ENCODE measurements at places on chromosomes 12 and 14. TPM values are rescaled to one million over a fixed set of nuclear protein-coding genes. Genes with fewer than 3 reads are reported as not detected.

Gene TMEM63C
- 15.1 TPM for polyA plus RNA-seq

Gene GARIN6
- not detected for polyA plus RNA-seq

Gene SLC39A9
- 41.5 TPM for polyA plus RNA-seq

Gene CLMN
- 9.8 TPM for polyA plus RNA-seq

Gene SLC8B1
- 10.6 TPM for polyA plus RNA-seq

Gene GZMB
- 3.4 TPM for polyA plus RNA-seq

Gene GYS2
- 0.42 TPM for polyA plus RNA-seq

Gene ANKRD33
- polyA plus RNA-seq: not detected

Gene SLC7A7
- 34.9 TPM for polyA plus RNA-seq

Gene MYG1
- polyA plus RNA-seq: 32.2 TPM

Gene MAX
- polyA plus RNA-seq: 29.1 TPM

DNA sequence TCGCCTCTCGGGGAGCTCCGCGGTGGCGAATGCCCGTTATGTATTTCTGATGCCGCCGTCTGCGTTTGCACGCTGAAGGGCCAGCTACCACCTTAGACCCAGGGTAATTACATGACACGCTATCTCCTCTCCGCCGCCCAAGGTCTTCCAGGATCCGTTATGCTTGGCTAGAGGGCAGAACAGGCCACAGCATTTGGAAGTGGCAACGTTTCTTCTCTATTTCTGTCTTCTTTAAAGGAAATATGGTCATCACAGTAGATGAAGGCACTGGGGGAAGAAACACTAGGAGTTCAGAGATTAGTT, 861 bp upstream of the MDGA2 start:
- DNase-seq: no peak

DNA sequence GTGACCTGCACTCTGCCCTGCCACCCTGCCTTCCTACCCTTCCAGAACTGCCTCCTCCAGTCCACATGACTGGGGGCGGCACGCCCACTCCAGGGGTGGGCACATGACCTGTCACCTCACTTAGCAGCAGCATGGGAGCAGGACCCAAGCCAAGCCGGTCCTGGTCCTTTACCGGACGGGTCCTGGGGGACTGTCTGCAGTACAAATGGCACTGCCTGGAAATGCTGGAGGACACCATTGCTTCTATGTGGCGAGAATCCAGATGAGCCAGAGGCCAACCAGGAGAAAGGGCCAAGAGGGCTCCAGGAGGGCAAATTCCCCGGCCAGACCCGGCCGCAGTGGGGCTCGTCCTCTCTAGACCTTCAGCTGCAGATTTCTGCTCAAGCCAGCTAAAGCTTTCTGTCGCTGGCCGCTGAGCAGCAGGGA, 33.1 kb downstream of the ITPK1 start:
- DNase-seq: no peak

DNA sequence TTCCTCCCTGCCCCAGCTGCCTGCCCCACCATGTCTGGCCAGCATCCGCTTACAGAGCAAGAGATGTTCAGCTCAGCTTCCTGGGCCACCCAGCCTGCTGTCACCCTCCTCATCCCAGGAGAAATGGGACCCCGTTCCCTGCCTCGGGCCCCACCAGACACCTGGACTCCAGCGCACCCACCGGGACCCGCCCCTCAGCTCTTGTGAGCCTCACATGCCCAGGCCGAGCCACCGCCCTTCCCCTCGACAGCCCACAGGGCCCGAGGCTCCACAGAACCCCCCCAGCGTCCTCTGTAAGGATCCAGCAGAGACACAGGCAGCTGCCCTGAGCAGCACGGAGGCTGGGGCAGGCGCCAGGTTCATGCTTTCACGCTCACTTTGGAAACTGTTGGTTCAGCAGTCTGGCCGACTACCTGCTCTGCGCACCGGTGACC, 18.4 kb upstream of the C14orf180 start:
- no peak for DNase-seq

GRCh38 chr12:94057262-94058151, 90.9 kb upstream of the PLXNC1 start:
- DNase-seq: no peak

DNA sequence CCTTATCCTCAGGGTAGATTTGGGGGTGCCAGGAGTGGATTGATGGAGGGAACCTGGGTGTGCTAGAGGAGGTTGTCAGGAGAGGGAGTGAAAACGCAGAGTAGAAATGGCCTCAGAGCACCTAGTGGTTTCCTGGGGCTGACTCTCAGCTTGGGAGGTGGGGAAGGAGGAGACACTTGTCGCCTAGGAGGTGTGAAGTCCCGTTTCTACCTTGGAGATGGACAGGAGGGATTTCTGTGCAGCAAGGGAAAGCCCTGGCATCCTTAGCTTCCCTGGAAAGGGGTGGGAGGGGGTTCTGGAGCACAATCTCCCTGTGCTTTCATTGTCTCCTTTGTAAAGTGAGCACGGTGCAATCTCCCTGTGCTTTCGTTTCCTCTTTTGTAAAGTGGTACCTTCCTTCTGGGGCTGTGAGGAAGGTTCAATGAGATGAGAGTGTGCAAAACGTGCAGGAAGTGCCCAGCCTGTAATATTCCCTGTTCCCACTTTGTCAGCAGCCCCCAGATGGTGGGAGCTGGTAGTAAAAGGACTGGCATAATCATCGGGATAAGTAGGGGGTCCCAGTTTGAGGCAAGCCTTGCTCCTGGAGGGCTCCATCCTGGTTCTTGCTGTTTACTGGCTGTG, 1.6 kb downstream of the OAS3 start:
- no peak for DNase-seq

GRCh38 chr14:74325446-74325845, 22.7 kb upstream of the ABCD4 start:
- DNase-seq: no peak

- no peak for DNase-seq
Measured at GRCh38 chr12:111494676-111495075, 89.0 kb downstream of the SH2B3 start.

GRCh38 chr12:26789731-26790644, 43.0 kb downstream of the ITPR2 start:
- DNase-seq: no peak

DNA sequence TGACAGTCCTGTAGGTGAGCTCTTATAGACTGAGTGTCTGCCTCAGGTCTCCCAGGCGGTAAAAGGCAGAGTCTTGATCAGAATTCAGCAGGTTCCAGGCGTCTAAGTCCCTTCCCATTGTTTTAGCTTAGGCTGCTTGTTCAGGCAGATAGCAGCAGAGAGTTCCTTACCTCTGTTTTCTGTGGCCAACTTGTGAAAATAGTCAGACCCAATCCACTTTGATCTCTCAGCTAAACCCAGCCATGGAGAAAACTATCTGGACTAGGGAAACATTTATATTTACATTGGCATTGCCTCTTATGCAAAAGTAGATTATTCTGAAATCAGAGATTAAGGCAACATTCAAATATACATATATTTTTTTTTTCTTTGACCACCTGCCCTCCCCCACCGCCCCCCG, 21.4 kb downstream of the CCDC62 start:
- DNase-seq: no peak

DNA sequence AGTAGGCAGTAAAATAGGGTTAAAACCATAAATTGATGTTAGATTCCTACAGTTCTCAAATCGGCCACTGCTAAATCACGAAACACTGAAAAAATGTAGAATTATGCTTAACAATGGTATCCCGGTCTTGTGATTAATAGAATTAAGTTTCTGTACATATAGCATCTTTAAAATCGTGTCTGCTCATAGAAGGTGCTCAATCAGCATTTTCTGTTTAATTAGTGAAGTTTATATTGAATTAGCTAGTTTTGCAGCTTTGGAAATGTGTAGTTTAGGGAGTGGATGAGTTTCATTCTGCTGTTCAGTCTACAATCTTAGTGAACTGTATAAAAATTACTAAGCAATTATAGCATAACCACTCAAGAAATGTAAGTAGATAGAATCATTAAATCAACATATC, 1075.8 kb upstream of the FLRT2 start:
- no peak for DNase-seq

GRCh38 chr14:29918981-29919380, 8.7 kb downstream of the PRKD1 start:
- DNase-seq: no peak

- DNase-seq: no peak
Measured at GRCh38 chr12:49599961-49600360, 5.5 kb downstream of the FAM186B start.

- no peak for DNase-seq
Measured at GRCh38 chr14:104658325-104658712, 31.1 kb upstream of the INF2 start.

DNA sequence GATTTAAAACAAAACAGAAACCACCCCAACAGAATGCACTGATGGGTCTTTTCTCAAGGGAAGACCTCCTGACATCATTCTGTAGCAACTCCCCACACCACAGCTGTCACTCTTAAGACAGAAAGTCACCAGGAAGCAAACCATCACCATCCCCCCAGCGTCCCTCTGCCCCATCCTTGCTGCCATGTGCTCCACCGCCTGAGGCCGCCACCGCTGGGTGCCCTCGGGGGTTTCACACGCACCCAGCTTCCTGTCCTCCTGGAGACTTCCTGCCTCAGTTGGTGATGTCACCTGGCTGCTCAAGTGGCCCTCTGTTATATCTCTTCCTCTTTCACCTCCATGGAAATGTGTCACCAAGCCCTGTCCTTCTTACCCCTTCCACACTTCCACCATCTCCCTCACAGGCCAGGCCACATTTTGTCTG, 71.4 kb upstream of the GPR68 start:
- no peak for DNase-seq

DNA sequence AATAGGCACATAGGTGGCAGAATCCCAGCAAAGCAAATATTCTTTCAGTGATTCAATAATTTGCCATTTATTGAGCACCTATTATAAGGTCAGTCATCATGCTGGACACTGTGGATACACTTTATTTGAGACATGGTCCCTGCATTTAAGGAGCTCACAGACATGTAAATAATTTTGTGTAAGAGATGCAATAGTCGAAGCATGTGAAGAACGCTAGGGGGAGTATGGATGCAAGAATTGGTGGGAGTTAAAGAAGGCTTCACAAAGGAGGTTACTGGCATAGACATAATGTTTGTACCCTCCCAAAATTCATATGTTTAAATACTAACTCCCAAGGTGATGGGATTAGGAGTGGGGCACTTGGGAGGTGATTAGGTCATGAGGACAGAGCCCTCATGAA, 260.6 kb upstream of the GARIN6 start:
- DNase-seq: no peak

DNA sequence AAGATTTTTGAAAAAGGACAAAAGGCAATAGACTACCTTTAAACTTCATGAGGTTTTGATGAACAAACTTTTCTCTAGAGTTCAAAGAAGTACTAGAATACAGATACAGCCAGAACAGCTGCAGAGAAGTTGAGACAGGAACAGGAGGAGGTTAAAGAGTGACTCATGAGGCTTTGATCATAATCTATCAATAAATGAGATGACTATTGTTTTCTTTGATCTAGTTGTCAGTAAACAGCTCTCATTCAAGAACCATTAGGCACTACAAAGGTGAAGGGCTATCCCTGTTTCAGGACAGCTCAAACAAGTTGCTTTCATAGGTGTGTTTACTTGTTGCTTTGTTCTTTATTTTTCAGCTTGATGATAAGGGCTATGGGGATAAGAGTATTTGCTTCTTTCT, 2.4 kb downstream of the WASHC3 start:
- DNase-seq: no peak

GRCh38 chr14:103319422-103319821, 14.6 kb upstream of the EIF5 start:
- no peak for DNase-seq
